ENCODE measurements at places on chromosomes 3 and 15. TPM values are rescaled to one million over a fixed set of nuclear protein-coding genes. Genes with fewer than 3 reads are reported as not detected.

GRCh38 chr3:182183716-182184430 lies 472.1 kb downstream of the SOX2 start:
- H3K27ac ChIP-seq, result no peak overlapping the region
- no peaks in the 10 kb centered on the region for H3K27me3 ChIP-seq
- H3K36me3 ChIP-seq, result no peaks in the 10 kb centered on the region
- no peak overlapping the region for H3K4me3 ChIP-seq
- H3K4me1 ChIP-seq, result no peaks in the 10 kb centered on the region
- DNase-seq, result no peak

DNA sequence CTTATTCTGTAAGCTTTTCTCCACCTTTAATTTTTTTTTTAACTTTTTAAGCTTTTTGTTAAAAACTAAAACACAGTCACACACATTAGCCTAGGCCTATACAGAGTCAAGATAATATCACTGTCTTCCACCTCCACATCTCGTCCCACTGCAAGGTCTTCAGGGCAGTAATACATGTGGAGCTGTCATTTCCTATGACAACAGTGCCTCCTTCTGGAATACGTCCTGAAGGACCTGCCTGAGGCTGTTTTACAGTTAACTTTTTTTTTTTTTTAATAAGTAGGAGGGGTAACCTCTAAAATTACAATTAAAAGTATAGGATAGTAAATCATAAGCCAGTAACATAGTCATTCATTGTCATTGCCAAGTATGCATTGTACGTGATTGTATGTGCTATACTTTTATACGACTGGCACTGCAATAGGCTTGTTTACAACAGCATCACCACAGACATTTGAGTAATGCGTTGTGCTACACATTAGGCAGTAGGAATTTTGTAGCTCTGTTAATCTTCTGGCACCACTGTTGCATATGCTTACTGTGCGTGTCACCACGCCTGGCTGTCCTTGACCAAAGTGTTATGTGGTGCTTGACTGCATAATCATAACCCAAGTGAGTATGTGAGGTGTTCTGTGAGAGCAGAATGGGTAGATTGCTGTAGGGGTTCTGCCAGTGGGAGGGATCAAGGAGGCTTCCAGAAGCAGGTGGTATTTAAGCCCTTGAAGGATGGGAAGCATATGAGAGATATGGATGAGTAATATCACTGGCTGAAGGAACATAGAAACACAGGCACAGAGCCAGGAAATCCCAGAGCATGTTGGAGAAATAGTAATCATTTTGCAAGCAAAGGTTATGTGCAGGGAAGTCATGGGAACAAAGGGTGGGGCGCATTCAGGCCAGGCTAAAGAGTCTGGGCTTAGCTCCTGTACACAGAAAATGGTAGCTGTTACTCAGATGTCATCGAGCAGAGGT lies 18.3 kb downstream of the FBXO22 start:
- no peak overlapping the region for H3K27ac ChIP-seq
- H3K4me3 ChIP-seq, result no peak overlapping the region
- H3K27me3 ChIP-seq, result no peaks in the 10 kb centered on the region
- H3K36me3 ChIP-seq, result no peaks in the 10 kb centered on the region

DNA sequence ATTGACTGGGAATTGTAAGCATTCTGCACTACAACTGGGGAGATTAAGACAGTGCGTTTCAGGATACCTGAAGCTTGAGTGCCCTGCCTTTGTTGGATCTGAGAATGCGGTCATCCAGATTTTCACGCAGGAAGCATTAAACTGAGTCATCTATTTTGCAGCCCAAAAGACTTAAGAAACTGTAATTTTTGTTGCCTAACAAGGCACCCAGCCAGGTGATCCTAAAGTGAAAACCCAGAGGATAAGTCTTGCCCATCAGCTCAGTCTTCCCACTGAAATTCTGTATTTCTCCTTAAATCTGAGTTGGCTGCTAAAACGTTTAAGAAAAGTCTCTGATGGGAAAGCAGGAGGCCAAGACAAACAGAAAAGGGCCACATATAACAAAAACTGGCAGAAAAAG lies 242.5 kb upstream of the TMCO5A start:
- no peak overlapping the region for H3K27ac ChIP-seq
- DNase-seq, result no peak
- H3K36me3 ChIP-seq, result no peaks in the 10 kb centered on the region
- H3K4me1 ChIP-seq, result no peaks in the 10 kb centered on the region

The OXSM gene
- total RNA-seq, result 9.5 TPM

The HGD gene
- 104 TPM for total RNA-seq

DNA sequence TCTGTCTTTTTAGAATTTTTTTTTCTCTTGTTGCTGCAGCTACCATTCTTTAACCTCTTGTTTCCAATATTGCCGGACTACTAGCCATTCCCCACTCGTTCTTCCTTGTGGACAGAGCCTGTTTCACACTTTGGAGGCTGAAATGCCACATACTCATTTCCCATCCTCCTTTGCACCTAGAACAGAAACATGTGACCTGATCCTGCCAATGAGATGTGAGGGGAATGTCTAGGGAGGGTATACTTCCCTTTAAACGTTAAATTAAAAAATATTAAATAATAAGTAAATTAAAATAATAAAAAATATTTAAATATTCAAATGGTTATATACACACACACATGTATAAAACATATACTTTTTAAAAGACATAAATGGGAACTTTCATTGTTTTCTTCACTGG lies 20.6 kb upstream of the MDFIC2 start:
- DNase-seq, result no peak
- H3K4me1 ChIP-seq, result no peaks in the 10 kb centered on the region
- no peak overlapping the region for H3K4me3 ChIP-seq
- no peaks in the 10 kb centered on the region for H3K27me3 ChIP-seq

GRCh38 chr15:34754171-34754601 lies 612 bp downstream of the GJD2 start:
- peaks cover 9% of the 10 kb centered on the region for H3K27me3 ChIP-seq
- no peaks in the 10 kb centered on the region for H3K36me3 ChIP-seq
- no peak for DNase-seq

DNA sequence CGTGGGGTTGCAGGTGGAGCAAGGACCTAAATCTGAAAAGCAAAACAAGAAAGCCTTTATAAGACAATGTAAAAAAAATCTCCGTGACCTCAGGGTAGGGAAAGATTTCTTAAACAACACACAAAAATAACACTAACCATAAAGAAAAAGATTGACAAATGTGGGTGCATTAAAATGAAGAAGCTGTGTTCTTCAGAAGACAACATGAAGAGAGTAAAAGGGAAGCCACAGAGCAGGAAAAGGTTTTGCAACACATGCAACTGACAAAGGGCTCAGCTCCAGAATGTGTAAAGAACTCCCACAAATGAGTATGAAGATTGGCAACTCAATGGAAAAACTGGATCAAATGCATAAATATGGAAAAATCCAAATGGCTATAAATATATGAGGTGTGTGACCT lies 74.2 kb downstream of the MAGEF1 start:
- no peak for DNase-seq
- H3K27ac ChIP-seq, result no peak overlapping the region
- H3K4me1 ChIP-seq, result no peaks in the 10 kb centered on the region
- no peaks in the 10 kb centered on the region for H3K36me3 ChIP-seq
- no peaks in the 10 kb centered on the region for H3K27me3 ChIP-seq

- H3K27me3 ChIP-seq, result no peaks in the 10 kb centered on the region
- no peak for DNase-seq
- H3K4me3 ChIP-seq, result no peak overlapping the region
- no peak overlapping the region for H3K27ac ChIP-seq
- peaks cover 6% of the 10 kb centered on the region for H3K4me1 ChIP-seq
Measured at GRCh38 chr3:72371431-72371830, 476.8 kb downstream of the SHQ1 start.

All from prostate gland (tissue), 2 donors.